ENCODE measurements at places on chromosomes 13 and 19.

GRCh38 chr13:35475960-35476943 is at the start of gene MAB21L1:
TSS of gene MAB21L1 (minus strand) at chr13:35476689. CDS start at chr13:35476138, 551 bp downstream.
- no peak for DNase-seq

DNA sequence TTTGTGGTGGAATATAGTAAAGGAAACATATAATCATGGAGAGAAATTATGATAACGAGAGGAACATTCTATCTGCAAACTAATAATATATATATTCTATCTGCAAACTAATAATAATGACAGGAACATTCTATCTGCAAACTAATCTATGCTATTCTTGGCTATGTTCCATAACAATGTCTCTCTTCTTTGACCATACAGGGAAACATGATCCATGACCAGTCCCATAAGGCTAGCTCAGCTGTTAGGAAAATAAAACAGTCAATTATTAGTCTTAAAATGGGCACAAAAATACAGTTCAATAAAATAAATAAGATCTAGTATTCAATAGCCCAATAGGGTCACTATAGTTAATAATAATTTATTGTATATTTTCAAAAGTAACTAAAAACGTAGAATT is 707.8 kb upstream of the PCDH20 start:
- DNase-seq, result no peak

DNA sequence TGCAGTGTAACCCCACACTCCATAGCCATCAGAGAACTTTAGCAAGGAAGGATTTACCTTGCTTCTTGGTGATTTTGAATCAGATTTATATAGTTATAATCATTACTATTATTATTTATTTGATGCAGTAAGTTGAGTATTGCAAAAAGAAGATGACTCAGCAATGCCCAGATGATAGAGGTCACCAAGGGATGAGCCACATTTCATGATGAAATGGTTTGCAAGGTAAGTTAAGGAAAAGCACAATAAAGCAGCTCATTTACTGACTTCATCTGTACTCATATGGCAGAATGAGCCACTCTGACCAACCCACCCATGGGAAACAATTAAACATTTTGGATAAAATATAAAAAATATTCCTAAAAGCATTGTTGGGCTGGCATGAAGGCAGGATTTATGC is 59.1 kb downstream of the AKAP11 start:
- no peak for DNase-seq

DNA sequence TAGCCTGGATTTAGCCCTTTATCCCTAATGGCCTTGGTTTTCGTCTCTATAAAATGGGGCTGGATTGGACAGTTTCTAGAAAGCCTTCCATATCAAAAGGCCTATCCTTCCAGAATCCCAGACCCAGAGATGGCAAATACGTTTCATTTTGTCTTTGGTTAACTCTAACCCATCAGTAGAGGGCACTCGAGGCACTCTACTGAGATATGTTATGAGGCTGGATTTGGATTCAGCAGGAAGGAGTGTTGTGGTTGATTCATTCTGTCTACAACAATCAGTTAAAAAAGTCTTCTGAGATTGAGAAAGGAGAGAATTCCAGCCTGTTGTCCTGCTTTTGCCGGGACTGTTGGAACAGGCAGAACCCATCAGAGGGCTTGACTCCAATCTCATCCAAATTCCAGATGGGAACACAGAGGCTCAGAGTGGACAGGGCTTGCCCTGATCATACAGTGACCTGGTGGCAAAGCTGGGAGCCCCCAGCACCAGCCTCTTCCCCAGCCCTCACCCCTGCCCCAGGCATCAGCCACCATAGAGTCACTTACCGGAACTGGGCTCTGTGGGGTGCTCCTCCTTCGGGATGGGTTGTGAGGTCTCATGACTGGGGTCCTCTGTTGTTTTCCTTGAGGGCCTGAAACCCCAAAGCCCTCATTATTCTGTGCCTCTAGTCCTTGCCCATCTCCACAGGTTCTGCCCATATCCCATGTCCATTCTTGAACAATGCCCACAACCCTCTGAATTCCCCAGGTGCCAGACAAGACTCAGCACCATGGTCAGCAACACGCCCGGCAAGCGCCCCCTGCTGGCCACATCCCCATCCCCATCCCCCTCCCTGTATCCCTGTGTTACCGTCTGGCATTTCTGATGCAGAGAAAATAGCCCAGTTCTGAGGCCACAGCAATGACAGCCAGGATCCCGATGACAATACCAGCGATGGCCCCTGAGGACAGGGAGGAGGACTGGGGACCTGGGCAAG is 12.3 kb upstream of the ZNF180 start:
- peak; percentile 49 for DNase-seq

DNA sequence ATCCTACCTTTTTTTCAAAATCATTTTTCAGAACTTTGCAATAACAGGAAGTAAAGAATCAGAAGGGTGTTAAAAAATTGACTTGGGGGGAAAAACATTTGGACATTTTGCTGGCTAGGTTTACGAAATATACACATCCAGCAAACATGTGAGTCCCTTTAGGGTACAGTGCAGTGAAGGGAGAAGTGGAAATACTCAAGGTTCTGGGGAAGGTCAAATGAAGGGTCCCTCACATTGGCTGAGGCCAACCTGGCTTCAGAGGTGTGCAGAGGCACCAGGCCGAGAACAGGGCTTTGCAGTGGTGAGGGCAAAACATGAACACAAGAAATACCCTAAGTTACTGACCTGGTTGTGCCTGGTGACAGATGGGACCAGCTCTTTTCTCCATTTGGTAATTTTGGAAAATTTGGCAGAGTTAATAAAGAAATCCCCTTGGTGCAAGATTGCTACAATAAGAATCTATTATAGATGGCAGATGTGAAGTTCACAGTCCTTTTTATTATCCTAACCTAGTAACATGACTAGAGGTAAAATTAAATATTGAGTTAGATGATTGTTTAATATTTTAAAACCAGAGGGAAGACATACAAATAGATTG is 1.5 kb upstream of the UPF3A start:
- no peak for DNase-seq

DNA sequence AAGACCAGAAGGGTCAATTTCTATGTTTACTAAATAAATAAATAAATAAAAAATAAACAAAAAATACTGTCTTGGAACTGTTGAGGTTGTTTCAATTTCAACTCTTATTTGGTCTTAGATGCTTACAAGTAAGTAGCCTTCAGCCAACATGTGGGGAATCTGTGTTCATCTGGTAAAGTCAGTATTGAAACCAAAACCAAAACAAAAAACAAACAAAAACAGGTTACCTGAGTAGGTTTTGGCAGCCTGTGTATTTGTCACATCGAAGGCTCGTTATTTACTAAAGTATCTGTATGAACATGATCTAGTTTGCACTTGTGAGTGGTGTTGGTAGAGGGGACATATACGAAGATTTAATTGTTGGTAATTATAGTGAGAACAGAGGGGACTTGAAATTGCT is 471.5 kb downstream of the SLITRK5 start:
- DNase-seq, result no peak

- no peak for DNase-seq
Measured at GRCh38 chr13:52712385-52712784, 27.2 kb downstream of the CNMD start.

DNA sequence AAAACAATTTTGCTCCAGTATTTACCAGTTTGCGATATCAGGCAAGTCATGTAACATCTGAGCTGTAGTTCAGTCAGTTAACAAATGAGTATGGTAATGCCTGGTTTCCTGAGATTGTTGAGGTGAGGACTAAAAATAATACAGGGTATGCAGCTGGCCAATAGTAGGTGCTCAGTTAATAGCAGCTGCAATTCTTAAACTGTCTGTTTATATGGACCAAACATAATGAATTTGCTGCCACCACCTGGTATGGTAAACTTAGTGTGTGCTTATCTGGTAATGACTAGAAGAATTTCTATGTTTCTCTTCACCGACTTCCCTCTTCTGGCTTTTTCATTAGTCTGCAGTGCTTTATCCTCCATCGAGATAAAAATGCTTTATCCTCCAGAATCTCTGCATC is 9.1 kb downstream of the ZMYM2 start:
- DNase-seq, result no peak

DNA sequence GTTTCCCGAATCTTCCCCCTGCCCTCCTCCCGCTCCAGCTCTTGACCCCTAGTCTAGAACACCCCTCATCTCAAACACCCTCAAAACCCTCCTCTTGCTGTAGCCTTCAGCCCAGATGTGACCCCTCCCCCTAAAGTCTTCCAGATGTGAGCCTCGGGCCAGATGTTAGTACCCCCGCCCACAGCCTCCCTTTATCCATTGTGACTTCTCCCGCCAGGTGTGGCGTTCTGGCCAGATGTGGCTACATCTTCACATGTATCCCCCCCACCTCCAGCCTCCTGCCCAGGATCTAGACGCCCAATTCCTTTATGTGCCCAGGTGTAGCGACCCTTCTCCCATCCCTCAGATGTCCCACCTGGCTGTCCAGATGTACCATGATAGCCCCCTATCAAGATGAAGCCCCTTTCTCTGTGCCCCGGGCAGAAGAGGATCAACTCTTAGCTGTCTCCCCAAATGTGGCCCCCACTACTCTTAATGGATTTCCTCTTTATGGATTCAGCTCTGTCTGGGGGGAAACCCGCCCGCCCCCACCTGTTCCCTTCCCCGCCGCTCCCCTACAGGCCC is 517 bp upstream of the LTBP4 start:
- DNase-seq, result no peak

DNA sequence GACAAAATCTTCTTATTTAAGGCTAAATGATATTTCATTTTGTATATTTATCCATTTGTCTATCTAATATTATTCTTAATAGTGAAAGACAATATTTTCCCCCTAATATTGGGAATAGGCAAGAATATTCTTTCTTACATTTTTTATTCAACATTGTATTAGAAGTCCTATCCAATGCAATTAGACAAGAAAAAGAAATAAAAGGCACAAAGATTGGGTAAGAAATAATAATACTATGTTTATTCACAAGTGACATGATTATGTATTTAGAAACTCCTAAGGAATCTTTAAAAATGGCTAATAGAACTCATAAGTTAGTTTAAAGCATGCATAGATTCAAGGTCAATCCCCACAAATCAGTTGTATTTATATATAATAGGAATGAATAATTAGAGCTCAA is 11.3 kb upstream of the CRYL1 start:
- DNase-seq, result no peak

DNA sequence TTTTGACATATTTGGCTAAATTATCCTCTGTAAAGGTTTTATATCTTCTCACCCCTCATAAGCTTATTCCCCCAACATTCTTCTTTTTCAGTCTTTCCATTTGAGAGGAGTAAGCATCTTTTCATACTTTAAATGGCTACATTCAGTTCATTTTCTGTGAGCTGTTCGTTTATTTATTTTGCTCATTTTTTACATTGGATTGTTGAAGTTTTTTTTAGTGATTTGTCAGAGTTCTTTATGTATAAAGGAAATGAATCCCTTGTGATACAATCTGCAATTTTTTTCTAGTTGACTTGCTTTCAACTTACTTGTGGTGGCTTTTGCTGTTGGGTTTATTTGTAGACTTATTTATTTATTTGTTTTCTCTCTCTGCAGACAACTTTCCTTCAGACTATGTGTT is 250.3 kb downstream of the DLEU7 start:
- DNase-seq, result no peak

GRCh38 chr19:19137556-19138108 is 646 bp downstream of the TMEM161A start:
- no peak for DNase-seq

GRCh38 chr19:35904311-35905068 is 2.2 kb downstream of the HCST start:
- DNase-seq, result no peak

DNA sequence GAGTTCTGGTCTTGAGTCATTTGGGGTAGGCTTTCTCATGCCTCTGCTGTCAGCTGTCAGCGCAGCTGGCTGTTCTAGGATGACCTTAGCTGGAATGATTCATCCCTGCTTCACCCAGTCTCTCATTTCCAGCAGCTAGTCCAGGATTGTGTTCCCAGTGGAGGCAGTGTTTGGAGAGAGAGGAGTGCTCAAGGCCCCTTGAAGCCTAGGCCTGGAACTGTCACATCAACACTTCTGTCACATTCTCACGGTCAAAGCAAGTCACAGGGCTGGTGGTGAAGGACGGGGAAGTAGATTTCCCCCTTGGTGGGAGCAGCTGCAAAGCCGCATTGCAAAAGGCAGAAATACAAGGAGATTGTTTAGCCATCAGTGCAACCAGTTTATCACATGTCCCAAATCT is 15.2 kb downstream of the TPT1 start:
- no peak for DNase-seq

- no peak for DNase-seq
Measured at GRCh38 chr13:36438594-36439483, 6.5 kb downstream of the CCNA1 start.

DNA sequence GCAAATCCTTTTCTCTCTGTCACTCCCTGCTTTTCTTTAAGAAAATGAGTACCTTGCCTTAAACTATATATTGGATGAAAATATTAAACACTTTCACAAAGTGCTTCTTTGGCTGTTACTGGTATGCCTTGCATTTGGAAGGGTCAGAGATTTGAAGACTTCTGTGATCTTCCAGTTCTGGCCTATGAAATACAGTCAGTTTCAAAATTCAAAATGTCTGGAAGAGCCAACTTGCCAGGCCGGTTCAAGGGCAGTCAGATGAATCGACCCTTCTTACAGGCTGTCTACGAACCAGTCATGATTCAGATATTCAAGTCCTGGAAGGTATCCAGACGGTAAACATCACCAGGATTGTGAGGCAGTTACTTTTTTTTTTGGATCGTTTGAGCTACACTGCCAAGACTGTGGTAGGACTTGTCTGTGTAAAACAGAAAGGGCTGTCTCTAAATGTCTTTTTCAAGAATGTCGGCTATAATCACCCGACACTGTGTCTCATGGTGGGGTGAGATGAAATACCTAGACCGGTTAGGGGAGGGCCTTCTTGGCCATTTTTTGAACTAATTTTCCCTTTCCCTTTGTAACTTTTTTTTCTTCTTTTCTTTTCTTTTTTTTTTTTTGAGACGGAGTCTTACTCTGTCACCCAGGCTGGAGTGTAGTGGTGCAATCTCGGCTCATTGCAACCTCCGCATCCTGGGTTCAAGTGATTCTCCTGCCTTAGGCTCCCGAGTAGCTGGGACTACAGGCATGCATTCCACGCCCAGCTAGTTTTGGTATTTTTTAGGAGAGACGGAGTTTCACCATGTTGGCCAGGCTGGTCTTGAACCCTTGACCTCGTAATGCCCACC is 11.2 kb downstream of the ACTN4 start:
- DNase-seq, result no peak

- no peak for DNase-seq
Measured at GRCh38 chr13:74000876-74001275, 133.3 kb downstream of the KLF12 start.

Data from stimulated activated CD4-positive, alpha-beta T cell treated with anti-CD3 and anti-CD28 coated beads, Interleukin-2, amount 100 ng/mL, for 48 hours (primary cell).